Activated T-cell treated with anti-CD3 and anti-CD28 coated beads, Interleukin-2, amount 50 U/mL, for 48 hours (primary cell): ENCODE measurements at places on chromosomes 7 and 10.

DNA sequence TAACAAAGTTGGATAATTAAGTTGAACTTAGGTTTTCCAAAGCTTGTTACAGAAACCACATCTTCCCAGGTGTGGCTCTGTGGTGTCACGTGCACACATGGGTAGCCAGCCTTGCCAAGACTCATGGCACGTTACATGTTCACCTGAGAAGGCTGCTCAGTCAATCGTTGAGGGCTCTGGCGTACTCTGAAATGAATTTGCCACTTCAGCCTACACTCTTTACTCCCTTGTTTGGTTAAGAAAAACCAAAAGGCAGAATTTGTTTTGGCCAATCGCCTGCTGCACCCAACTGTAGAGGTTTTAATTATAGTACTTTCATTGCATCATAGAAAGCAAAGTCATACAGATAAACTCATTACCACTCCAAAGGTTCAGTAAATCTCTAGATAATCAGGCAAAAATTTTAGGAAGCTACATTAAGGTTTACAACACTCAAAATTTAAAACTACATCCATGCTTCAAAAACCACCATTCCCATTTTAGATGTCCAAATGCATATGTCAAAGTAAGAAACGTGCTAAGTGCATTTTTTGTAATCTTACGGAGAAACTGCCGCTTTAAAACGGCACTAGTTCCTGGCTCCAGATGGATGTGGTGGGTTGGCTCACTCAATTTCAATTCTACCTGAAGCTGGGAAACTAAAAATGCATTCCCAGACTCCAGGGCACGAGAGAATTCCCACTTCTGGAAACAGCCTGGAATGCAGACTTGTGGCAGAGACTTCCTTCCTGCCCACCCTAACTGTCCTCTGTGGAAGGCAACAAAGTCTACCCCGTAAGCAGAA lies 88.4 kb downstream of the DIP2C start:
- no peak for DNase-seq

DNA sequence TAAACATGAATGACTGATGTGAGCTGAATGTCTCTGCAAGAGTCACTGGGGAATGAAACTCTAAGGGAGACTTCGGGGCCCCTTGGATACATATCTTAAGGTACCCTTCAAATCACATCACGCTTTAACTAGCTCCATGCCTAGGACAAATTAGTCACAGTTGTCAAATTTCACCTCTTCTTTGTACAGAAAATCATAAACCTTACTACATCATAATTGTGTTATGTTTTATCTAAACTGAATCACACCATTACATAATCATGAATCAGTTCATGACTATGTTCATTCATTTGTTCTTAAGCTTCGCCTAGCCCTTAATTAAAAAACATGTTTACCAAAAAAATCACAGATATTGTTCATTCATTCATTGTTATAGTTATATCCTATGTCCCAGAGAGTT lies 2.1 kb upstream of the SLC13A1 start:
- DNase-seq = no peak

- no peak for DNase-seq
Measured at GRCh38 chr7:128891942-128892269, 18.6 kb downstream of the KCP start.

DNA sequence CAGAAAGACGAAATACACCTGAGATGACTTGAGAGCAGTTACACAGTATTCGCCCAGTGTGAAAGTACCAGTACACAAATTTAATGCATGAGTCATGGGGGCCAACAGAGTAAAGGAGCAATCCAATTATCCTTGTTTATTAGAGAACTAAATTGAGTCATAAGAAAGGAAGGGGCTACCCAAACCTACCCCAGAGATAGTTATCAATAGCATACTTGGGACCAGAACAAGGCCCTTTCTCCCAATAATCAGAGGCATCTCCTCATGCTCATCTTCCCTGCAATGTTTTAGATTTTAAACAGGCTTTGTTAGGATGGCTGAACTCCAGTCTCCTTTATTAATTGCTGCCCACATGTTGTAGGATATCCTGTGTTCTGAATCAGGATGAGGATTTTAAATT lies 239.7 kb upstream of the LRGUK start:
- no peak for DNase-seq

GRCh38 chr7:4659551-4660286 lies 22.4 kb upstream of the FOXK1 start:
- DNase-seq = no peak

DNA sequence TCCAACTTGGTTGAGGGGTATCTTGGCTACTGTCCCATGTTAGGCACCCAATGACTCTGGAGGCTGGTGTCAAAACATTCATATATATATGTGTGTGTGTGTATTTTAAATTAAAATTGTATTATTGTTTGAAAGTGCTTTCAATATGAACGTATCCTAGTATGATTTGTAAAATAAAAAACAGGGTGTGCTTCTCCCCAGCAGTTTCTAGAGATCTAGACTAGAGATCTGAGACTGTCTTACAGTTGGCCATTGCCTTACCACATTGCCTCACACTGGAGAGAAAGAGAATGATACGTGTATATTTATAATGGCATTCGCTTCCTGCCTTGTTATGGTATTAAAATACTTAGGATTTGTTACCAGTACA lies 1.2 kb downstream of the BAG3 start:
- DNase-seq = no peak

DNA sequence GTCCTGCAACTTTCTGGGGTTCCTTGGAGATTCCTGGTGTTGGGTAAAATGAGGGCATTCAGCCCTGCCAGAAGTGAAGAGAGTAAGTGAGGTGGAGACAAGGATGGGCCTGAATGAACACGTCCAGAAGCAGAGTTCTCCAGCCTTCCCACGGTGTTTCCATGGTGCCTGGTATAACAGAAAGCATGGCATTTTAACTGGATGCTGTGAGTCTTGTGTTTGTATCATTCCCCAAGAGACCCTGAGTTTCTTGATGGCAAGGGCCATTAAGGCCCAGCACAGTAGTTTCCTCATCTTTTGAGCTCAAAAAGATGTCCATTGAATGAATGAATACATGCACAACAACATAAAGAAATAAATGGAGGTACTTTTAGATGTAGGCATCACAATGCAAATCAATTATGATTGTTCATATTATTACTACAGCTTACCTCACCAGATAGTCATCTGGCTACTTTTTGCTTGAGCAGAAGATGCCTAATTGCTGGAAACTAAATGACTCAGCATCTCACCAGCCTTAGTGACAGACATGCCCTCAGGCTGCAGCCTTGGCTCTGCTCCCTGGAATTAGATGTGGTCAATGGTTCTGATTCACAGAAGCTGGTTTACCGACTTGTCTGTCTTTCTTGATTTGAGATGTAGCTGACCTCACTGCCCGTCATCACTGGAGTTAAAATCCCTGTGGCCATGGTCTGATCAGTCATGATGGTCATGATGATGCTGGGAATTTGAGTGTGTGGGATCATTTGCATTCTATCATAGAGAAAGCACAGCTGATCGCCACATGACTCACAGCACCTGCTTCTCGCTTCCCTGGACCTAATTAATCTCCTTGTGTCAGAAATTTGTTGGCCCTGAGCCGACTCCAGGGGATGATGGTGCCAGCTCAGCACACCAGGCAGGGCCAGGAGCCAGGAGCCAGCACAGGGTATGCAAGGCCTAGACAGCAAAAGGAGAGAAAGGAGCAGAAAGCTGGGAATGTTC lies 83.9 kb downstream of the CXCL12 start:
- DNase-seq = peak; percentile 36

DNA sequence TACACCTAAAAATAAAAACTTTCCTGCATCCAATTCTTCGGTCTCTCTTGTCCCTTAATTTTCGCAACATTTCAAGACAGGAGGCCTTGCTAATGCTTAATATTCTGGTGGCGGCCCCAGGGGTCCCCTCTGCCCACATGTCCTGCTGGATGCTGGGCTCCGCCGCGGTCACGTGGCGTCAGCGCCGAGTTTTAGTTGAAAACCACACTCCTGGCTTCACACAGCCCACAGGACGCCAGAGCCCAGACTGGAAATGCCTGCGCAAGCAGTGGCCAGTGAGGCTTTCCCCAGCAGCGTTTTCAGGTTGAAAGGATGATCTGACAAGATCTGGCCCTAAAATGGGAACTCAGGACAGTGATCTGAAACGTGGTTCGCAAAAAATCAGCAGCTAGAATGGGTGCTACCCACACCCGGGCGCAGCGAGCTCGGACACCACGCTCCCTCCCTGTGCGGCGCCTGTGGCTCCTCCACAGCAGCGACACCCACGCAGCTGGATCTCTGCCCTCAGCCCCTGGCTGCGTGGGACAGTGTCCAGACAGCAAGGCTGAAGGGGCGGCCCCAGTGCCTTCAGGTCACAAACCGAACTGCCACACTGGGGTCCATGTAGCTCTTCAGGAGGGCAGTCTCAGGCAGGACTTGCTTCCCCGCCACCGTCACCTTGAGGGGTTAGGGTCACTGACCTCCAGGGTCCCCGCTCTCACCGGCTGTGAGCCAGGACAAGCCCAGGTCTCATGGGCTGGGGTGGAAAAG lies 11.6 kb upstream of the CYREN start:
- no peak for DNase-seq

DNA sequence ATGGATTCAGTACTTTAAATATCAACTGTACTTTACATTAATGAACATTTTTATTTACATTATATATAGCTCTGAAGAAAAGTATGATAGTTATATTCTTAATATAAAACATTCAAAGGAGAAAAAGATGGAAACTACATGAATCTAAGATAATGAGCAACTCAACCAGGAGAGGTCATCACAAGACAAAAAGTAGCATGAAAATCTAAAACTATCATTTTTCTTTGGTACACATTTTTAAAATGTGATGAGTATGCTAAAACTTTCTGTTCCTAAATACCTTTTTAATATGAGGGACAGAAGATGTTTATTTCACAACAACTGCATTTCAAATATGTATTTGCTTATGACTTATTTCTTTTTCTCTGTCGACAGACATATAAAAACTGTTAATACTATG lies 2.4 kb downstream of the CNTNAP2 start:
- DNase-seq = no peak

- DNase-seq = peak; percentile 67
Measured at GRCh38 chr7:105387508-105388355, 989 bp downstream of the SRPK2 start.

DNA sequence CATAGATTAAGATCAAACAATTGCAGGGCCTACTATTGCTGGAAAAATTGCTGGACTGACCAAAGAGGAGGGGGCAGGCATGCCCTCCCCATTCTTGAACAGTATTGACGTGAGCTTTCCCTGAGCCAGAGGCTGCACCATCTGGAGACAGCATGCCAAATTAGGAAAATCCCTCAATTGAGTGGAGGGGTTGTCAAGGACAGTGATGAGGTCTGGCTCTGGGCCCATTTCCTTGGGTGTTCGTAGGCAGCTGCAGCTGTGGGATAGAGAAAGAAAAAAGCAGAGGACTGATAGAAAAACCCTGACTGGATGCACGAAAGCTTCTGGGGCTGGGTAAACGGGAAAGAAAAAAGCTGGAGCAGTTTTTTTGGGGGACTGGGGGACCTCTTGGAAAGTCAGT lies 22.8 kb upstream of the ORC5 start:
- DNase-seq = no peak

GRCh38 chr10:4494551-4494950 lies 331.5 kb upstream of the AKR1E2 start:
- no peak for DNase-seq
